Fibroblast of the conjunctiva (primary cell): ENCODE measurements at places on chromosomes 2 and 18.

GRCh38 chr18:58163004-58163590 lies 119.1 kb downstream of the NEDD4L start:
- DNase-seq = no peak

- DNase-seq = no peak
These were observed 509.1 kb downstream of the MBD2 start for GRCh38 chr18:53715243-53715853.

DNA sequence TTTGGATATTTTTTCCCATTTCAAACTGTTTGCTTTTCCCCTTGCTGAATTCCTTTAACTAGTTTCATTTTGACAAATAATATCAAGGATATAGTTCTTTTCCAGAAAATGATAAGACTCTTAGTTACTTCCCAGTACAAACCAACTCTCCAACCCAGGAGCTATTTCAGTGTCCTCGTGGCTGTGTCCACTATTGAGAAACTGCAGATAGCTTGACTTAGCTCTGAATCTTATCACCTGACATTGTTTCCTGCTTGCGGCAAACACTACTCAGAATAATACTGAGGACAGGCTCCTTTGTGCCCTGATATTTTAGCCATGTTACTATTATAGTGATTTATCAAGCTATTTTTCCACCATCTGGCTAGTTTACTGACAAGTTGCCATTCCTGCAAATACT lies 74.6 kb downstream of the KLF7 start:
- no peak for DNase-seq

DNA sequence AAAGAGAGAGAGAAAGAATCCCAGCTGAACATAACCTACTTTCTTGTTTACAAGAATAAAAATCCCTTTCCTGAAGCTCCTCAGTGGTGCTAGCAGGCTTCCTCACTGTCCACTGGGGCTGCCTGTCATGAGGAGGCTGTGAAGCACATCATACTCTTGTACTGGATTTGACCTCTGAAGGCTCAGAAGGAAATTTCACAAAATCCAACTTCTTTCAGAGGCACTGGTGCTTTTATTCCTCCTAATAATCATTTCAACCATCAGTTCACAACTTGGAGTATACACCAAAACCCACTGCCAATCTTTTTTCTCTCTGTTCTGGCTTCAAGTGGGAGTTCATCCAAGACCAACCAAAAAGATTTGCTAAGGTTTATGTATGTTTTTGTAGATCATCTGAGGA lies 48.5 kb downstream of the TMX3 start:
- DNase-seq = no peak

DNA sequence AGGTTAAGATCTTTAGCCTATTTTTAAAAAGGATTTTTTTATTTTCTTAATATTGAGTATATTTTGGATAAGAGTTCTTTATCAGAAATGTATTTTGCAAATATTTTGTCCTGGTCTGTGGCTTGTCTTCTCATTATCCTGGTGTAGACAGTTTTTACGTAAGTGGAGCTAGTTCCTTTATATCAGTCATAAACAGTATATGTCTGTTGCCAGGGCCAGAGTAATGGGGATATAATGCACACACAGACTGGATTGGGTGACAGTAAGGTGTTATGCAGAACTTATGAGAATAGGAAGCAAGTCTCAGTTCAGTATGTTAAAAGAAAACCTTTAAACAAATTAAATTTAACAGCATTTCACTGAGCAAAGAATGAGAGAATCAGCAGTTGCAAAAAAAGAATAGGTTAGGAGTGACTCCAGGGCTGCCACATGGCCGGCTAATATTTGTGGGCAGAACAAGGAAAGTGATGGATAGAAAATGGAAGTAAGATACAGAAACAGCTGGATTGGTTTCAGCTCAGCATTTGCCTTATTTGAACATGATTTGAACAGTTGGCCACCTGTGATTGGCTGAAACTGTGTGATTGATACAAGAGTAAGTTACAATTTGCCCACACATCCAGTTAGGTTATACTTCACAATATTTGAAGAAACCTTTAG lies 61.1 kb upstream of the ZNG1B start:
- DNase-seq = no peak

DNA sequence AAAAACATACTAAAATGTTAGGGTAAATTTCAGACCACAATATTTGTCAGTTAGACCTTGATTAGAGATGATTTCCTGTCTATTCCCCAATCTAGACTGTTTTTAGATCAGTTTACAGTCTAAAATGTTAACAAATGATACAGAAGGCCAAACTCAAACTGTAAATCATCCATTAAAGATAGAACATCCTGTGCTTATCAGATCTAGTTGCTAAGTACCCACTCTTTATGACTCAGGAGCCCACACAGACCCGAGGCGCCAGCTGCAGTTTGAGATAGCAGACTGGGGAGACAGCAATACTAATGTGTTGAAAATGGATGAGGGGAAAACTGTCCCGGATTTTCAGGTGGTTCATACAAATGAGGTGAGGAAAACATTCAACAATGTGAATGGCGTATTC lies 113.3 kb downstream of the SCG2 start:
- no peak for DNase-seq

DNA sequence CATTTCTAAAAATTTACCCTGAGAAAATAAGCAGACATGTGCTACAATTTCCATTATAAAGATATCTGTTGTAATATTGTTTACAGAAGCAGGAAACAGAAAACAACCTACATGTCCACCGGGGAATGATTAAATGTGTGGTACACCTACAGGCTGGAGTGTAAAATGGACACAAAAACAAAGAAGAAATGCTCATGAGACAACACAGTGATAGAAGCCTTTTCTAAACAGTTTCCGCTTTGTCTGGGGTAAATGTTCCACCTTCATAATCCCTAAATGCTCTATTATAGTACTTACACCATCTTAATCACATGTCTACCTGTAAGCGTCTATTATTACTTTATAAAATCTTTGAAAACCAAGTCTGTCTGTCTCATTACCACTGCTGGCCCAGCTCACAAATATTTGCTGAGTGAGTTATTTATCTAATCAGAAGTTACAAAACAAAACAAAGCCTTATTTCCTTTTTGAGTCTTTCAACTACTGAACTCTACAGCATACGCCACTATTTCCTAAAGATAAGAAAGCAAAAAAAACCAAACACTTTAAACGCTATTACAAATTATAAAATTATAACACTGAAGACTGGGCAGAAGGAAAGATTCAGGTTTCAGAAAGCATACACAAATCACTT lies 95.3 kb downstream of the PIGN start:
- no peak for DNase-seq

DNA sequence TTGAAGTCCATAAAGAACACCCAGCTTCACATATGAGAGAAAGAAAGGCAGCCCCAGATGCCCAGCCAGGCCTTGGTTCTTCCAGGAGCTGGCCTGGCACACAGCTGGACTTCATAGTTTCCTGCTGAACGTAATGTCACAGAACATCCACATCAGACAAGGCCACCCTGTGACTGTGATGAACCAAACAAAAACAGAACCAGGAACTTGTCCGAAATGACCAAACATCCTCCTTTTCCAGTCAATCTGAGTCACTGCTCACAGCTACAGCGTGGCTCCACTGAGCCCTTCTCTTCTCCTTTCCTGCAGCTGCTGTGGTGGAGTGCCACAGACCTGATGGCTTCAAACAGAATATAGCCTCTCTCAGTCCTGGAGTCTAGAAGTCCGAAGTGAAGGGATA lies 45.4 kb upstream of the PAPOLG start:
- DNase-seq = no peak

DNA sequence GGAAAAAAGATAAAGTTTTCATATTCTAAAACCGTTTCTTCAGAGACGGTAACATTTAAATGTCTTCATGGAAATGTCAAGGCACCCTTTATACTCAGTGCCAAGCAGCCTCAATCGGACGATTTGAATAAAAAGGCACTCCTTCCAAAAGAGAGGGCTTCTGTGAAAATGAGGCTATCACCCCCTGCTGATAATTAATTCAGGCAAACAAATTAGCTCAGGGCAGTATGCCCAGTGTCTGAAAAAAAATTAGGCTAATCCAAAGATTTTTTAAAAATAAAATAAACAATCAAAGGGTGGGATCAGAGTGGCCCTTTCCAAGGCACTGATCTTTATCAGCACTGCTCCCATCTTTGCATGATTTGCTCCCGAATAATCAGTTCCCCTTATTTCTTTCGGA lies 151.0 kb upstream of the PID1 start:
- DNase-seq = no peak

- no peak for DNase-seq
These were observed 244.4 kb upstream of the REV1 start for GRCh38 chr2:99734236-99734635.

GRCh38 chr18:53629337-53629736 lies 595.1 kb downstream of the MBD2 start:
- no peak for DNase-seq

GRCh38 chr2:236576953-236577352 lies 7.3 kb downstream of the ACKR3 start:
- no peak for DNase-seq

DNA sequence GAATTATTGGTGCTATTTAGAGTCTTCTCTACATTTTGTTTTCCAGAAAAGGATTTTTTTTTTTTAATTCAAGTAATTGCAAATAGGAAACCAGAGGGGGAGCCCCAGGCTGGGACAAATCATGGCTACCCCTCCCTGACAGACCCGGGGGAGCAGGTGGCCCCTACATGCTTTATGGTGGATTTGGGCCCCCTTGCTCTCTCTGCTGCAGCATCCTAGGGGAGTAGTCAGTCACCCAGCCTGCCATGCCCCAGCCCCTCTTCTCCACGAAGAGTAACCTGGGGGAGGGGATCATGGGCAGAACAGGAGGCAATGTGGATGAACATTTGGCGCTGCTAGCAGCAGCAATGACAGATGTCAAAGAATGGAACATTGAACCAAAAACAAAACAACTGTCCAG lies 4.6 kb downstream of the C2orf81 start:
- no peak for DNase-seq

GRCh38 chr2:21257621-21258020 lies 133.9 kb downstream of the TDRD15 start:
- DNase-seq = no peak

- no peak for DNase-seq
These were observed 238.8 kb downstream of the TPGS2 start for GRCh38 chr18:36589857-36590543.

DNA sequence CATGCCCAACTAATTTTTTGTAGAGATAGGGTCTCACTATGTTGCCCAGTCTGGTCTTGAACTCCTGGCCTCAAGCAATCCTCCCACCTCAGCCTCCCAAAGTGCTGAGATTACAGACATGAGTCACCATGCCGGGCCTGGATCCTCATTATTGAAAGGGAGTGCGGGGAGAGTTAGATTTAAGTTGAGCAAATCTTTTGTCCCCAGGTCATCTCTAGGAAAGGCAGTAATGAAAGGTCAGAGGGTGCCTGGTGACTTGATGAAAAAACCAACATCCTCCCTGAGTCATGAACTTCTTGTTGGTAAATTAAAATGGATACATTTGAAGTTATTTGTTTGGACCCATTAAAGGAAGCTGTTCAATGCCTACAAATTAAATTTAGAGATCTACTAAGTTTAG lies 25.1 kb downstream of the STAT4 start:
- no peak for DNase-seq

- DNase-seq = no peak
These were observed 22.6 kb upstream of the BCL2 start for GRCh38 chr18:63342206-63342605.

DNA sequence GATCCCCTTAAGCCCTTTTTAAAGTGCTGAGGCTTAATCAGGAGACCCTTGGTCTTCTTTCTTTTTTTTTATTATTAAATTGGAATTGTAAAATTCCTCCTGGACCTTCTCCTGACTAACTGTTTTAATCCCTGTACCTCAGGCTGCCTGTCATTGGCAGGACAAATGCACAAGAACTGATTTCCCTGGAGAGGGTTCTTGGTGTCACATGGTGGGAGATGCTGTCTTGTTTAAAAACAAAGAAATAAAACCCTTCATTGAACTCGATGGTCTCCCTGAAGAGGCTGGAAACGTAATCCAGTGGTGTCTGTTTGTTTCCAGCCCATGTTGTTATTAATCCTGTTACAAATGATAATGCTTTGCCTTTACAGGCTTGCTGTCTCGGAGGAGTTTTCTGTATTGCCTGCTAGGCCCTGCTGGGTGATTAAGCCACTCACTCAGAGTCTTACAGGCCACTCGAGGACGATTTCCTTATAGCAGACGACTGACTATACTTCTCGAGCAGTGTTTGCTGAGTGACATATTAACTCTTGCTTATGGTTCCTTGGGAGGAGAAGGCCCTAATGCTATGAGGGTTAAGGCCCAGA lies 100.5 kb upstream of the MGAT5 start:
- no peak for DNase-seq

DNA sequence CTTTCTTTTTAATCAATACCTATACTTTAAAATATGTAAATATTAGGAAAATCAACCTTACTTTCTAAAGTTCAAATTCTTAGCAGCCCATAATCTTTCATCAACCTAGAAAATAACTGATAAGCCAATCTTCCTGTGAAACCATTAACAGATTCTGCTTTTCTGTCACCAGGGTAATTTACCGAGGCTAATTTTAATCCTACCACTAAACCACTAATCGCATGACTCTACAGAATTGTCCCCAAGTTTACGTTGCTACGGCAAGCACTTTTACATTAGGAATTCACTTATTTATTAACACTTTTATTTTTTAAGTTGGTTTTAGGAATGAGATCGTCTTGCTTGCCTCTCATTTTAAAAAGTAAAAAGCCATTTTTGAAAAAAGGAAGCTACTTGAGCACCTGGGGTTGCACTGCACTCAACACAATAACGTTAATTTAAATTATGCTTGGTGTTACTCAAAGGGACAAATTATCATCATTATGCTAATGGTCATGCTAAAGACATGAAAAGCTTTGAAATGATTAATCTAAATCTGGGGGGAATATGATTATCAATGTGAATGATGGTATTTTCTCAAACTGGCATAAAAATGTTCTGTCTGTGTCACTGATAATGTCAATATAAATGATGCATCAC lies 10.2 kb downstream of the ZNF516 start:
- no peak for DNase-seq

DNA sequence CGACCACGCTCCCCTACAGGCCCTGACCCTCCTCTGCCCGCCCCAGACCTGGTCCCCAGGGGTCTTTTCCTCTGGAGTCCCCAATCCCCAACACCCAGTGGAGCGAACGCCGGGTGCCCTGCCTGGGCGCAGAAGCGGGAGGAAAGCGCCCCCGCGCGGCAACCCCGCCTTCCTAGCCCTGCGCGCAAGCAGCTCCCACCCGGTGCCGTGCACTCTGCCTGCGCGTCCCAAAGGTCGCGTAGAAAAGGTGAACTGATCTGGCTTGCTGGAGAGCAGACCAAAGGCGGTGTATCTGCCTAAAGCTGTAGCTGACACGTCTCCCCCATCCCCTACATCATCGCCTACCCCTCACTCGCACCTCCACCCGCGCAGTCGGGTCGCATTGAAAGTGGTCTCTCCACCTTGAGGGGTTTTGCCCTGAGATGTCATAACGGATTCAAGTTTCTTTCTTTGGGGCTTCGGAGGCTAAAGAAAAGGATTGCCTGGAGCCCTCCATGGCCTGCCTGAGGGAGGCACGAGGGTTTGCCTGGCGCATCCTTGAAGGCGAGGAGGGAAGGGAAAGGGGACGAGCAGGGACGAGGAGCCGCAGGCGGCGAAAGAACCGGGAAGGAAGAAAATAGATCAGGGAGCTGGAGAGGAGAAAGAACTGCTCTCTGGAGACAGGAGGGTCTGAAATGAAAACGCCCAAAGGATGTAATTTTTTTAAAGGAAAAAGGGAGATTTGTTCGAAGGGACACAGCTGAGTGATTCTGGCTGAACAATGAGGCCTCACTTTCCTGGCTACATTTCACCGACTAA lies 5.8 kb downstream of the GAD1 start:
- no peak for DNase-seq
